ENCODE measurements at places on chromosomes 5 and 9.

- DNase-seq = no peak
Measured at GRCh38 chr5:148938522-148938882, 112.1 kb downstream of the ADRB2 start.

GRCh38 chr5:22242532-22242931, 610.6 kb downstream of the CDH12 start:
- DNase-seq = no peak

GRCh38 chr5:96627792-96628398, 34.3 kb upstream of the CAST start:
- no peak for DNase-seq

DNA sequence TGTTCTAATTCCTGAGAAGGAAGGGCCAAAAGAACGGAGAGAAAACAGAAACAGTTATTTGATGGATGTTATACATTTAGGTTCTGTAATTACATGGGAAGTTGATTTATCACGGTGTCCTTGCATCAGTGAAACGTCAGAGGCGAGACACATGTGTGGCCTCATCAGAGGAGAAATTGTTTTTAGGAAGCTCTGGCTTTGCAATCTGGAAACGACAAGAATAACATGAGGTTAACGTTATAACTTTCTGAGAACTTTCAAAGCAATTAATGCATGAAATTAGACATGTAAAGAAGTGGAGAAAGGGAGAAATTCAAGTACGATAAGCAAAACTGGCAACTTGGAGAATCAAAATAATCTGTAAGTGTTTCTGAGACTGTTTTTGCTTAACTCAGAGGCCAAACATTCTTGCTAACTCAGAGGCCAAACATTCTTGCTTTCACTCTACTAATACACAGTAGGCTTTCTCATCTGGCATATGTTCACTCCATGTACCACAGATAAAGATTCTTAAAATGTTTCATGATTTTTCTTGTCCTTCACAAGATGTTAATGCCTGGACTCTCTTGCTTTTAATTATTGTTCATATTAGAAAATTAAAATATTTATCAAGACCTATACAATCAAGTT, 933.0 kb downstream of the TLE4 start:
- DNase-seq = no peak

GRCh38 chr9:5879419-5880181, 11.1 kb upstream of the MLANA start:
- DNase-seq = no peak

- DNase-seq = no peak
Measured at GRCh38 chr9:10633785-10634184, 21.0 kb upstream of the PTPRD start.

DNA sequence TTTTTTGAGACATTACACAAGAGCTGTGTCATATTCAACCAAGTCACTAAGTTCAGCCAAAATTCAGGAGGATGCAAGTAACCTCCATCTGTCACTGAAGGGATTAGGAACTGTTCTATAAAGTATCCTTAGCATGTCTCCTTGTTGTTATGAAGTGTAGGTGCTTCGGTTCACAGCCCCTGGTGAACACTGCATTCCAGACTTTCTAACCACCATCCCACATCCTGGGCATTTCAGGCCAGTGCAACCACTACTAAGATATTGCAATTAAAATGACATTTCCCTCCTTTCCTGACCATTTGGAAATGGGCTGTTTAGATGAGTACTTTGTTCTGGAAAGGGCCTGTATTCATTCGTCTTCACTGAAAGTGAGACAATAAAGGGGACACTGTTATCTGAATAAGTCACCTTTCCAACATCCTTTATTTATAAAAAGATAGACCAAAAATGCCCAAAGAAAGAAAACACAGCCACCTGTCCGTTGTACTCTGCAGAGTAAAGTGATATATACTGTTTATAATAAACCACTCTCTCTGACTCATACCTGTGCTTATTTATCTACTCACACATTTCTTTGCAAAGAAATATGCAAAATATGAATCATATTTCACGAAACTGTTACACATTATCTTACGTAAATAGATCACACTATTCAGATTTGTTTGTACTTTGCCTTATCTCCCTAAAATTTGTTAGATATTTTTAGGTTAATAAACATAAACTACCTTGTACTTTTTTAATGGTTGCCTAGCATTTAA, 861.9 kb downstream of the CDH18 start:
- no peak for DNase-seq

DNA sequence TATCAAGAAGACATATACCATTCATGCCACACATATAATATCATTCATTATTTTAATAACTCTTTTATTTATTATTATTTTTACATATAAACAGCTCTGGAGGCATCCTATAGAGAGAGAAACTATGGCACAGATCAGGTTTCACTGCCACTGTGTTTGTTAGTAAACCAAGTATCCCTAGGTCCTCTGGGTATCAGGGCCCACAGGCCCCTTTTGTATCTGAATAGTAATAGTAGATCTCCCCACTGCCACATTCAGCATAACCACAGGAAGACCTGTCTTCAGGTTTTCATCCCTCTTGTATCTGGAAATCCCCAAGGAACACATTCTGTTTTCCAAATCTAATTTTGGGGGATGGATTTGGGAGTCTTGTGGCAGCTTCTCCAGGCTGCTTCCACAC, 94.0 kb downstream of the SPATA31D1 start:
- no peak for DNase-seq

DNA sequence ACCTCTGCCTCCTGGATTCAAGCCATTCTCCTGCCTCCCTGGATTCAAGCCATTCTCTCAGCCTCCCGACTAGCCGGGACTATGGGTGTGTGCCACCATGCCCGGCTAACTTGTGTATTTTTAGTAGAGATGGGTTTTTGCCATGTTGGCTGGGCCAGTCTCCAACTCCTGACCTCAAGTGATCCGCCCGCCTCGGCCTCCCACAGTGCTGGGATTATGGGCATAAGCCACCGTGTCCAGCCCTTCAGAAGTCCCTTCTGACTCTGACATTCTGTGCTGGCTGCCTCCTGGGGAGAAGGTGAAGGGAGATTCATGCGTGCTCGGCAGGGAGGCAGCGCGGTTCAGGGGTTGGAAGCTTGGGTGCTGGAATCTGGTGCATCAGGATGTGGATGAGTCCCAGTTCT, 28.8 kb downstream of the PRRX2 start:
- DNase-seq = no peak
